ENCODE measurements at places on chromosomes 12 and 14. TPM values are rescaled to one million over a fixed set of nuclear protein-coding genes. Genes with fewer than 3 reads are reported as not detected.
A peak's percentile ranks its signal among the peaks of the same experiment; 100 is the strongest.

RTN1 gene
- 0.42 TPM for total RNA-seq

DNA sequence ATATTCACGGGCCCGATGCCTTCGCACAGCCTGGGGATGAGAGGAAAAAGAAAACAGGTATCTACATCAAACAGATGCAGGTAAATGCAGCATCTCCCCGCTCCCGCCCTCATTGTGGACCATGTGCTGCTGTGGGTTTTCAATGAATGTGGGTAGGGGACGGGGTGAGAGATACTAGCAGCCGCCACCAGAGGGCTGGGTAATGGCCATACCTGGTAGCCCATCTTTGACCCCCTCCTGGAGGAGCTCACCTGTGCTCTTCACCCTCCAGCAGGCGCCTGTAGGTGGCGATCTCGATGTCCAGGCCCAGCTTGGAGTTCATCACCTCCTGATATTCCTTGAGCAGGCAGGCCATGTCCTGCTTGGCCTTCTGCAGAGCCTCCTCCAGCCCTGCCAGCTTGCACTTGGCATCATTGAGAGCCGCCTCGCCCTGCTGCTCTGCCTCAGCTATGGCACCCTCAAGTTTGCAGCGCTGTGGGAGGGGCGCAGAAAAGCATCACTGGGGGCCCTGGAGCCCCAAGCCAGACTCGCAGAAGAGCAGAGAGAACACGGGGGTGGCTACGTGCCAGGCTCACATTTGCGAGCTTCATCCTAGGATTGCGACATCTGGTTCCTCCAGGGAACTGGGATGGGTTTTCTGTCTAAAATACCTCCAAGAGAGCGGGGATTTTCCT lies 10.2 kb downstream of the KRT82 start:
- DNase-seq: no peak
- no peaks in the 10 kb centered on the region for H3K36me3 ChIP-seq
- H3K4me1 ChIP-seq: no peaks in the 10 kb centered on the region
- no peaks in the 10 kb centered on the region for H3K27me3 ChIP-seq
- H3K4me3 ChIP-seq: no peak overlapping the region
- H3K27ac ChIP-seq: no peak overlapping the region

- no peak overlapping the region for H3K27ac ChIP-seq
- no peaks in the 10 kb centered on the region for H3K36me3 ChIP-seq
- H3K4me1 ChIP-seq: no peaks in the 10 kb centered on the region
Measured at GRCh38 chr12:9331218-9331626, 123.0 kb upstream of the PZP start.

GRCh38 chr14:95935228-95935822 lies 58.7 kb downstream of the TUNAR start:
- no peaks in the 10 kb centered on the region for H3K4me1 ChIP-seq
- no peaks in the 10 kb centered on the region for H3K36me3 ChIP-seq
- no peak overlapping the region for H3K4me3 ChIP-seq

SH2B3 gene
- total RNA-seq: 25.7 TPM

POTEM gene
- not detected for total RNA-seq

DNA sequence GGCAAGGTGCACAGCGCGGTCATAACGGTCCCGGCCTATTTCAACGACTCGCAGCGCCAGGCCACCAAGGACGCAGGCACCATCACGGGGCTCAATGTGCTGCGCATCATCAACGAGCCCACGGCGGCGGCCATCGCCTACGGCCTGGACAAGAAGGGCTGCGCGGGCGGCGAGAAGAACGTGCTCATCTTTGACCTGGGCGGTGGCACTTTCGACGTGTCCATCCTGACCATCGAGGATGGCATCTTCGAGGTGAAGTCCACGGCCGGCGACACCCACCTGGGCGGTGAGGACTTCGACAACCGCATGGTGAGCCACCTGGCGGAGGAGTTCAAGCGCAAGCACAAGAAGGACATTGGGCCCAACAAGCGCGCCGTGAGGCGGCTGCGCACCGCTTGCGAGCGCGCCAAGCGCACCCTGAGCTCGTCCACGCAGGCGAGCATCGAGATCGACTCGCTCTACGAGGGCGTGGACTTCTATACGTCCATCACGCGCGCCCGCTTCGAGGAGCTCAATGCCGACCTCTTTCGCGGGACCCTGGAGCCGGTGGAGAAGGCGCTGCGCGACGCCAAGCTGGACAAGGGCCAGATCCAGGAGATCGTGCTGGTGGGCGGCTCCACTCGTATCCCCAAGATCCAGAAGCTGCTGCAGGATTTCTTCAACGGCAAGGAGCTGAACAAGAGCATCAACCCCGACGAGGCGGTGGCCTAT lies 875 bp downstream of the HSPA2 start:
- H3K4me1 ChIP-seq: peaks cover 33% of the 10 kb centered on the region
- no peak overlapping the region for H3K27ac ChIP-seq
- H3K27me3 ChIP-seq: no peaks in the 10 kb centered on the region
- H3K4me3 ChIP-seq: peak overlapping the region; percentile 49
- H3K36me3 ChIP-seq: no peaks in the 10 kb centered on the region

DNM1L gene
- 61.6 TPM for total RNA-seq

DNA sequence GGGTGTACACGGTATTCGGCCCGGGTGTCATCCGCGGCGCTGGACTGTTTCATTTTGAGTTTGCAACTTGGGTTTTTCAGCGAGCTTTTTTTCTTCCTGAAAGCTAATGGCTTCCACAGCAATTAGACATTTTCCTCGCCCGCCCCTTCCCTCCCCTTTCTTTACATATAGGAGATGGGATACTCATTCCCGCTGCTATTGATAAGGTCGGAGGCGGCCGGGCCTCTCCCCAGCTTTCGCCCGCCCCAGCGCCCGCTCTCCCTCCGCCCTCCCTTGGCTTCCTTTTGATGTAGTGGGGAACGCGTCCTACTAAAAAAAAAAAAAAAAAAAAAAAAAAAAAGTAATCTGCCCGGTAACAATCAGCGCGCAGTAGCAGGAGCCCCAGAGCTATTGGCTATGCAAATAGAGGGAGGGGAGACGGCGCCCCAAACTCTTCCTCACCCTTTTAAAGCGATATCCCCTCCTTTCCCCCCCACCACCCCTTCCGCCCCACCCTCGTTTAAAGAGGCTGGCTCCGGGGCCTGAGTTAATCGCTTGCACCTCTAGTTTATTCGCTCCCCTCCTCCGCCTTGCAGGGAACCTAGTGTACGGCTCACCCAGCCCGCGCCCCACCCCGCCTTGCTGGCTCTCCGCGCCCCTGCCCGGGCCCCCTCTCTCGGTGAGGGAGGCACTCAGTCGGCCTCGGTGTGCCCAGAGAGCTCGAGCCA lies 1.7 kb upstream of the CCND2 start:
- peak overlapping the region; percentile 96 for H3K27ac ChIP-seq
- H3K27me3 ChIP-seq: no peaks in the 10 kb centered on the region
- H3K4me1 ChIP-seq: peaks cover 54% of the 10 kb centered on the region
- peaks cover 9% of the 10 kb centered on the region for H3K36me3 ChIP-seq
- DNase-seq: peak; percentile 90

DNA sequence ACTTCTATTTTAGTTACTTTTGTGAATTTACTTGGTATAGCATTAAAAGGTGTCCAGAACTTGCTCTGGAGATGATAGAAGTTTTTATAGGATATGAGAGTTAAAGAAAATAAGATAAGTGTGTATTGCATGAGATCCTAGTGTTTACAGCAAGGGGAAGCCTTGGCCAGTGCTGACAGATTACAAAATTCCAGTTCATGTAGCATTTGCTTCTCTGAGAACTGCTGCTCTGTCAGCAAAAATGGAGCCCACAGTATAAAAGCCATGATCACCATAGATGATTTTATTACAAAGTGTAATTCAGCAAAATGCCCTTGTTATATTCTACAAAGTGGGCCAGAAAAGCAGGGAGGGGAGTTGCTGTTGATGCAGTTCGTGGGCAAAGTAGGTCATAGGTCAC lies 40.0 kb upstream of the ATF1 start:
- no peaks in the 10 kb centered on the region for H3K4me1 ChIP-seq
- no peak overlapping the region for H3K27ac ChIP-seq
- peaks cover 89% of the 10 kb centered on the region for H3K36me3 ChIP-seq
- H3K27me3 ChIP-seq: no peaks in the 10 kb centered on the region
- H3K4me3 ChIP-seq: no peak overlapping the region
- DNase-seq: no peak

DNA sequence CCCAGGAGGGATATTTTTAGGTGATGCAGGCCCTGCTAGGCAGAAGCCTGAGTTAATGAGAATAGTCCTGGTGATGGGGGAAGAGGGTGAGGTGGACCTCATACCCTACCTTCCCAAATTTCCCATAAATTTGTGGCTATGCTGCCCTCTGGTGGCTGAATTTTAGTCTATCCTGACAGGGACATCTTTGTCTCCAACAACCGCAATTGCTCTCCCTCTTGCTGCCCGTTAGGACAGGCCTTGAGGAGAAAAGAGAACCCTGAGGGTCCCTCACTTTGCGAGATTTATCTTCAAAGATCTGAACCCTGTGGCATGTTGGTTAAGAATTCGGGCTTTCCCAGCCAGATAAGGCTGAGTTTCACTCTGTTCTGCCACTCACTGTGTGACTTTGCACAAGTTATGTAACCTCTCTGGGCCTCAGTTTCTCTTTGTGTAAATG lies 9.8 kb upstream of the ZNF385A start:
- H3K4me3 ChIP-seq: no peak overlapping the region
- peaks cover 41% of the 10 kb centered on the region for H3K36me3 ChIP-seq
- peaks cover 14% of the 10 kb centered on the region for H3K4me1 ChIP-seq

SLC15A5 gene
- not detected for total RNA-seq

GRCh38 chr14:51304941-51305340 lies 64.9 kb downstream of the TMX1 start:
- H3K36me3 ChIP-seq: no peaks in the 10 kb centered on the region
- H3K27ac ChIP-seq: no peak overlapping the region
- no peak overlapping the region for H3K4me3 ChIP-seq
- DNase-seq: no peak

GRCh38 chr14:79373451-79373850 lies 837.9 kb downstream of the DIO2 start:
- H3K36me3 ChIP-seq: no peaks in the 10 kb centered on the region
- no peaks in the 10 kb centered on the region for H3K27me3 ChIP-seq
- H3K4me3 ChIP-seq: no peak overlapping the region

- no peak overlapping the region for H3K27ac ChIP-seq
- peaks cover 14% of the 10 kb centered on the region for H3K36me3 ChIP-seq
- H3K4me3 ChIP-seq: no peak overlapping the region
- no peaks in the 10 kb centered on the region for H3K27me3 ChIP-seq
- H3K4me1 ChIP-seq: no peaks in the 10 kb centered on the region
- no peak for DNase-seq
Measured at GRCh38 chr12:15984097-15984800, 73.1 kb downstream of the DERA start.

GRCh38 chr12:56687223-56688128 lies 608 bp downstream of the PTGES3 start:
- peaks cover 43% of the 10 kb centered on the region for H3K4me1 ChIP-seq
- H3K27ac ChIP-seq: peak overlapping the region; percentile 99
- DNase-seq: peak; percentile 68
- no peaks in the 10 kb centered on the region for H3K27me3 ChIP-seq
- H3K4me3 ChIP-seq: peak overlapping the region; percentile 98

- no peaks in the 10 kb centered on the region for H3K4me1 ChIP-seq
- H3K36me3 ChIP-seq: no peaks in the 10 kb centered on the region
- H3K27me3 ChIP-seq: no peaks in the 10 kb centered on the region
Measured at GRCh38 chr14:78758333-78758732, 588.2 kb downstream of the NRXN3 start.

CCDC198 gene
- not detected for total RNA-seq

DNA sequence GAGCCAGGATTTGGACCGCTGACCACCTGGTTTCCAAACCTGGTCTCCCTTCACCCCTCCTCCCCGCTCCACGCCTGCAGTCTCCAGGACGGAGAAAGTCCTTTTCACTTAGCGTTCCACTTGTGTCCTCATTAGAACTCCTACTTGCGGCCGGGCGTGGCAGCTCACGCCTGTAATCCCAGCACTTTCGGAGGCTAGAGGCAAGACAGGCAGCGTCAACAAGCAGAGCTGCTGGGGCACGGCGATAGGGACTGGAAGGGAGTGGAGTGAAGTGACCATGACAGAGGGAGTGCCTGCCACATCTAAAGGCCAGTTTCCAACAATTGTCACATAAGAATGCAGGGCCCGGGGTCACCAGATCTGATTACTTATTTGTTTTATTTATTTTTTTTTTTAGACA lies 132.5 kb upstream of the NCOR2 start:
- H3K27me3 ChIP-seq: no peaks in the 10 kb centered on the region
- H3K4me1 ChIP-seq: no peaks in the 10 kb centered on the region
- H3K27ac ChIP-seq: no peak overlapping the region
- H3K36me3 ChIP-seq: no peaks in the 10 kb centered on the region

DNA sequence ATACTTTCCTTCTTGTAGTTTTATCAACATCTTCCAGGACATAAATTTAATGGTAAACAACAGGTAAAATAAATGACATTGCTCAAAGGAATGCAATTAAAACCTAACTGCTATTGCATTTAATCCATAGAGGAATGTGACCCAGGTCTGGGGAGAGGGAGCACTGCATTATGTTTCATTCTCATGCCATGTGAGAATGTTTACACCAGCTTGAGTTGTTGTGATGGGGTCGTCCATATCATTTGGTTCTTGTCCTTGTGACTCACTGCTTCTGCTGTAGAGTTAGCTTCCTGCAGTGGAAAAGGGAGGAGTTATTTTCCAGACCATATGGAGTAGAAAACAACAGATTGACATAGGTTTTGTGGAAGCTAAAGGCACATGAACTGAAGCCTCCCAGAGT lies 129.3 kb upstream of the PMCH start:
- H3K27ac ChIP-seq: no peak overlapping the region
- no peak for DNase-seq
- H3K27me3 ChIP-seq: no peaks in the 10 kb centered on the region
- H3K36me3 ChIP-seq: no peaks in the 10 kb centered on the region

MYH6 gene
- total RNA-seq: not detected

SERPINA10 gene
- total RNA-seq: not detected

PLA2G1B gene
- not detected for total RNA-seq

DNA sequence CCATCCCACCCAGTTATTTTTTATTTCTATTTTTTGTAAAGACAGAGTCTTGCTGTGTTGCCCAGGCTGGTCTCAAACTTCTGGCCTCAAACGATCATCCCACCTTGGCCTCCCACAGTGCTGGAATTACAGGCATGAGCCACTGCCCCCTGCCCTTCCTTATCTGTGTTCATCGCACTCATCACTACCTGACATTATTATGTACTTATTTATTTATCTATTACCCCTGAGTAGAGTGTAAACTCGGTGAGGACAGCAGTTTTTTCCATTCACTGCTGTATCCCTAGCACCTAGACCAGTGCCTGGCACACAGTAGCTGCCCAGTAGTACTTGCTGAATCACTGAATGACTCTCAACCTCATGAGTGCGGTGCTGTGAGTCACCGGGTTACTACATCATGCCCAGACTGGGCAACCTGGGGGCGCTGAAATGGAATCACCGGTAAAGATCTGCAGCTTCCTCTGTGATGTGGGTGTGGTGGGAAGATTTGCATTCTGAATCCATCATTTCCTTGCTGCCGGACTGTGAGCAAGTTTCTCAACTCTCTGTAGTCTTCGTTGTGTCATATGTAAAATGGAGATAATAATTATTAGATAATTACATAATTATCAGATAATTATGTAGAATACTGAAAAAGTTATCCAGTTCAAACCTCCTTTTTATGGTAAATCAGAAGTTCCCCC lies 81.9 kb upstream of the USP44 start:
- no peaks in the 10 kb centered on the region for H3K27me3 ChIP-seq
- no peaks in the 10 kb centered on the region for H3K36me3 ChIP-seq
- H3K4me3 ChIP-seq: no peak overlapping the region

EIF4B gene
- total RNA-seq: 506 TPM

COX8C gene
- total RNA-seq: not detected

Data from CD4-positive, CD25-positive, alpha-beta regulatory T cell (primary cell).